ENCODE measurements at places on chromosomes 2 and 18.

GRCh38 chr2:181421464-181421863 lies 35.7 kb upstream of the ITGA4 start:
- no peak for DNase-seq

DNA sequence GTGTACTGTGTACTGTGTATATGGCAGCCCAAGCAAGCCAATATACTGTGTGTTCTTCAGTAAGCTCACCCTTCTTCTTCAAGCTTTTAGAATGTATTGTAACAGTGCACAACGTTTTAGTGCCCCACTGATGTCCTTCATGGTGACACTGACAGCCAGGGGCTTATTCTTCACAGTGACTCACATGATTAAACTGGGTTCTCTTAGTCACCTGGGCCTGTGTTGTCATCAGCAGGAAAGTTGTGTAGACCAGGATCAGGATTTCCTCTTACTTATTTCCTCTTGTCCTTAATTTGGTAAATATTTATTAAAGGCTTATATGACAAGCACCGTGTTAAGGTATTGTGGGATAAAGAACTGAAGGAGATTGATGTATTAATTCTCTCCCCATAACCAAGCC lies 67.9 kb upstream of the THOC1 start:
- no peak for DNase-seq

- DNase-seq: no peak
Measured at GRCh38 chr2:224369028-224369632, 32.8 kb downstream of the FAM124B start.

DNA sequence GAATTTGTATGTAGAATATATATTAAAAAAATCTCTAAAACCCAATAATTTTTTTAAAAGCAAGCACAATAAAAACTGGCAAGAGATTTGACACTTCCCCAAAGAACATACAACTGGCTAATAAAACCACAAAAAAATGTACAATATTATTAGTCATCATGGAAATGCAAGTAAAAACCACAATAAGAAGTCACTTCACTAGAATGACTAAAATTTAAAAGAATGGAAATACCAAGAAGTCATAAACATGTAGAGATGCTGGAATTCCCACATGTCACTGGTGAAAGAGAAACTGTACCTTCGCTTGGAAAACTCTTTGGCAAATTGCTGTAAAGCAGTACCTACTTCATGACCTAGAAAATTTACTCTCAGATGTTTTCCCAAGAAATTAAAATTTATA lies 43.4 kb upstream of the KYNU start:
- DNase-seq: no peak

DNA sequence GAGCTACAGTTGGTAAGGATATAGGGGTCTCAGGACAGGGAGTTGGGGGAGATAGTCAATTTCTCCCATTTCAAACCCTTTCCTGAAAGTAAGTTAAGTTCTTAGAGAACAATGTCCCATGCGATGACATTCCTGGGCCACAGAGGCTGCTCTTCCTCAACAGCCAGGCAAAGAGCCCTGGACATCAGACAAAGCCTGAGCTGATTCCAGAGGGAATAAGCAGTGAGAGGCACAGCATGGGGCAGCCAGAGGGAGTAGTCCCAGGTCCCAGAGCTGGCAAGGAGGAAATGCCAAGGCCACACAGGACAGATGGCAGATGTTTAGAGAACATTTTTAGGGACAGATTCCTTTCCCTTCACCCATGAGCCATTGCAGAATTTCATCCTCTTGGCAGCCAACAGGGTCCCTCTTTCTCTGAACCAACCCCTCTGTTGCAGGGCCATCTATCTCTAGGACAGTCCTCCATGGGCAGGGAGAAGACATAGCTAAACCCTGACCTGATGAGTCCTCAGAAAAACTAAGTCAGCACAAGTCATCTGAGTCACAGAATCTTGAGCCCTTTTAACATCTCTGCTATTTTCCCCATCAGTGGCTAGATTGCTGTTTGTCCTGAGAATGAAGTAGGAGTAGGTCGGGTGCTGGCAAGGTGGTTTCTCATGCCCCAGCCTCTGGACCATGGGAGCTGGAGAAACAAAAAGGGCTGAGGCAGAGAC lies 81.6 kb upstream of the STPG4 start:
- DNase-seq: no peak

GRCh38 chr18:35042389-35043071 lies 1.3 kb downstream of the MAPRE2 start:
- no peak for DNase-seq

GRCh38 chr2:9178904-9179571 lies 27.6 kb upstream of the ASAP2 start:
- peak; percentile 43 for DNase-seq

DNA sequence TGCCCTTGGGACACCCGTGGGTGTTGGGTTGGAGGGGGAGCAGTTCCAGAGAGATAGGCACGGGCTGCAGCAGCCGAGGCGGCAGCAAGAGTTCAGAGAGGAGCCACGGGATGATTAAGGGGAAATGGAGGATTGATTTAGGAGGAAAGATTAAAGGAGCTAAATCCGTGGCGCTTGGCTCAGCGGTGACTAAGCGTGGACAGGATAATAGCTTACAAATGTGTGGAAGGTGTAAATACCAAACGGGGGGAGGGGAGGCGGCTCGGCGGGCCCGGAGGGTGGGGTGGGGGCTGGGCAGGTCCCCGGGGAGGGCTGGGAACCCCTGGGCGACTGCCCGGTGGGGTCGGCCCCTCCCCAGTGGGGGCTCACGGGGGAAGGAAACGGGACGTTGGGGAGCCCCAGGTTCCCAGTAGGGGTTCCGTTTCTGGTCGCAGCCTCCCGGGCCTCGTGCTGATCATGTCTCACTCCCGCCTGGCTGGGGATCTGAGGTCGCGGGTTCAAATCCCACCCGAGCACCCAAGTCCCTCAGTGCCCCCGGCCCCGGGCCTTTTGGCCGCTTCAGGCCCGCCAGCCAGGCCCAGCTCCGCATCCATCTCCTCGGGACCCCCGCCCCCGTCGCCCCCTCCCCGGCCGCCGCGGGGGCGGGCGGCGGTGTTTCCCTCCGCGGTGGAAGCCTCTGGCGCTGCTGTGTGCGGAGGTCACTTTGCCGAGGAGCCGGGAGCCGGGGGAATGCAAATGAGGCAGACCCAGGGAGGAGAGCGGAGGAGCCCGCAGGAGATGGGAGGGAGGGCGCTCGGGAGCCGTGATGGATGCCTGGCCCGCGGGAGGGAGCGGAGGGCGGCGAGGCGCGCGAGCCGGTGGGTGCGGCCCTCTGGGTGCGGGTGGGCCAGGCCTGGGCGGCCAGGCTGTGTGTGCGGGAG lies 8.1 kb downstream of the ASIC4 start:
- DNase-seq: no peak

GRCh38 chr2:99032786-99033185 lies 96.8 kb upstream of the CRACDL start:
- no peak for DNase-seq

DNA sequence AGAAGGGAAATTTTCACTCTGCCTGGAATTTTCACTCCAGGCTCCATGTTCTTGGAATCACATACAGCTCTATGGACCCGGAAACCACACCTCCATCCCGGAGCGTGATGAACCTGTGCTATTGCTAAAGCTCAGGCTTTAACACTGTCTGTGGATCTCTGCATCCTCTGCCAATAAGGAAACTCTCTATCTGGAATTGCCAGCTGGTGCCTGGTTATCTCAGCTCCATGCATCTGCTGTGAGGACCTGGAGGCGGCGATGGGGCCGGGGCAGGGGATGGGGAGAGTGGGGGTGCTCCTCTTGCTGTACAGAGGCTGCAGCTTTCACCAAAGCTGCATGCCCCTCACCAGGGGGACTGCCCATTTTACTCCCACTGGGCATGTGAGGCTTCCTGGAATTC lies 754.0 kb upstream of the SOX11 start:
- DNase-seq: no peak

DNA sequence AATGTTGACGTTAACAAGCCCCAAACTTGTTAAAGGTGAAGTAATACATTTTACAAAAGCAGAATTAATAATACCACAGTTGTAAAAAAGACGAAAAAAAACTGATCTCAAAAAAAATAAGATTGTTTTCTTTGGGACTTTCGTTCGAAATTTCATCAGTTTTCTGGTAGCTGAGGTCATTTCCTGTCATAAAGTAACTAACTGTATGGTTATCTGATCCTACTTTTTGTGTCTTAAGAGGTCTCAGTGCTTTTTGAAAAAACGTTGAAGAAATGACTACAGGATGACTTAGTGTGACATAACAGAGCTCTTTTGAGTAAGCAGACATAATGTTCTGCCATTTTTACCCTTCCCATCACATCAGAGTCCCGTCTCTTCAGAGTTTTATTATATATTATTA lies 79.3 kb downstream of the BIRC6 start:
- DNase-seq: no peak

DNA sequence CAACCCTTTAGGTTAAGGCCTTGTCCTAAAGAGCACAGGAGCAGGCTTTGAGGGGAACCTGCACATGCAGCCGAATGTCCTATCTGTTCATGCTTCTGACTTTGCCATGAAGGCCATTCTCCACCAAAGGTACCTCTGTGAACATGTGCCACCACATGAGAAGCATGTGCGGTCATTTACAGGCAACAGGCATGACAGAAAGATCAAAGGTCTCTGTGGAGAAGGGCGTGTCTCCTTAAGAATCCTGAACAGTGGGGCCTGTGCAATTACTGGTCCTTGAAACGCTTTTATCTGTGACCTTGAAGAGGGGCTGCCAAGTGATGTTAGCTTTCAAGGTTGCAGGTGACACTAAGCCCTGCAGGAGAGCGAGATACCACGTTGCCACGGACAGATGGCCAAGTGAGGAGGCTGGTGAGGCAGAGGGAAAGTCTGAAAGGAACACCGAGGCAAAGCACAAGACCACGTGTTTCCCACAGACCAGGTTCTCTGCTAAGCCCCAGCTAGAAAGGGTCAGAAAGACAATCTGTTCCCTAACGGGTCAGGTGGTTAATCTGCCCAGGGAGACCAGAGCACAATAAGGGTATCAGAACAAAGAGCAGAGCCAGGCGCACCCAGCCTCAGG lies 19.5 kb upstream of the POMC start:
- no peak for DNase-seq

GRCh38 chr2:16204251-16204650 lies 263.9 kb downstream of the MYCN start:
- no peak for DNase-seq

DNA sequence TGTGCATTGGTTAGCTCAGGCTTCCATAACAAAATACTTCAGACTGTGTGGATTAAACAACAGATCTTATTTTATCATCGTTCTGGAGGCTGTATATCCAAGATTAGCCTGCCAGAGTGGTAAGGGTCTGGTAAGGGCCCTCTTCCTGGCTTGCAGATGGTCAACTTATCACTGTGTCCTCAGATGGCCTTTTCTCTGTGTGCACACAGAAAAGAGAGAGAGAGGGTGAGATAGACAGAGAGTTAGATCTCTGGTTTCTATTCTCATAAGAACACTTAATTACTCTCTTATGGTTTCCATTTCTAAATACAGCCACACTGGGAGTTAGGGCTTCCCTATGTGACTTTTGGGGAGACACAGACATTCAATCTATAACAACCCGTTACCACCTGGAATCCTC lies 1003.5 kb downstream of the TSN start:
- DNase-seq: no peak
